ENCODE measurements at places on chromosomes 2 and 18.

DNA sequence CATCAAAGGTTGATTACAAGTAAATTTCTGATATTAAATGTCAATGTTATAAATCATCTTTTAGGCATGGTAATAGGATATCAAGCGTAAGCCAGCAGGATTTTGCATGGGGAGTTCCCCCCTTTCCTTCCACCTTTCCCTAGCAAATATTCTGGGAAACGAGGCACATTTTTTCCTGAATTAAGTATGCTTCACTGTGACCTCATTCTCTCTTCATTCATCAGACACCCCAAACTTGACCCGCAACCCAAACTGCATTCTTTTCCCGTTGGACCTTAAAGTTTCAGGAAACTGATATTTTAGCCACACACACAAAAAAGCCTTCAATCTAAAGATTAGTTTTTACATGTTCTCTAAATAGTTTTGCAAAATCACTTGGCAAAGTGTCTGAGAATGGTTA, 214.5 kb upstream of the CTAGE1 start:
- DNase-seq: no peak

DNA sequence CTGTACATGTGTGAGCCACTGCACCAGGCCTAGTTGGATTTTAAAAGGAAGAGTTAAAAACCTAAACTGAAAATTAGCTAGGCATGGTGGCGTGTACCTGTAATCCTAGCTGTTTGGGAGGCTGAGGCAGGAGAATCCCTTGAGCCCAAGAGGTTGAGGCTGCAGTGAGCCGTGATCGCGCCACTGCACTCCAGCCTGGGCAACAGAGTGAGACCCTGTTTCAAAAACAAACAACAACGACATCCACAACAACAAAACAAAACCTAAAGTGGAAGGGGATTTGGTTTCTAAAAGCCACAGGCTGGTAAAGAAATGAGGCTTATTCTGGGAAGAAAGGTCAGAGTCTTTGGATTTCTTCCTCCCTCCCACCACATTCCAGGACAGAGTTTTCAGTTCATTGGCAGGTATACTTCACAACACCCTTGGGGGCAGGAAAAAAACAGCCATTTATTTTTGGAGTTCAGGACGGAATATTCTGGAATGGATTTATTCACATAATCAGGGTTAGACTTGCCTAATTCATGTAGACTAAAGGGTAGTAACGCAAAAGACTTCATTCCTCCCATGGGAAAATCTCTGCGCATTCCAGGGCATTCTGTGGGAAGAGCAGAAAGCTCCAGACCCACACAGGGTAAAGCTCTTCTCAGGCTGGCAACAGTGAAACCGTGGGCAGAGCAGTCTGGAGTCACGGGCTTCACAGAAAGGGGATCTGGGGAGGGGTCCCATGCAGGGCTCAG, 34.9 kb downstream of the TEX44 start:
- no peak for DNase-seq

DNA sequence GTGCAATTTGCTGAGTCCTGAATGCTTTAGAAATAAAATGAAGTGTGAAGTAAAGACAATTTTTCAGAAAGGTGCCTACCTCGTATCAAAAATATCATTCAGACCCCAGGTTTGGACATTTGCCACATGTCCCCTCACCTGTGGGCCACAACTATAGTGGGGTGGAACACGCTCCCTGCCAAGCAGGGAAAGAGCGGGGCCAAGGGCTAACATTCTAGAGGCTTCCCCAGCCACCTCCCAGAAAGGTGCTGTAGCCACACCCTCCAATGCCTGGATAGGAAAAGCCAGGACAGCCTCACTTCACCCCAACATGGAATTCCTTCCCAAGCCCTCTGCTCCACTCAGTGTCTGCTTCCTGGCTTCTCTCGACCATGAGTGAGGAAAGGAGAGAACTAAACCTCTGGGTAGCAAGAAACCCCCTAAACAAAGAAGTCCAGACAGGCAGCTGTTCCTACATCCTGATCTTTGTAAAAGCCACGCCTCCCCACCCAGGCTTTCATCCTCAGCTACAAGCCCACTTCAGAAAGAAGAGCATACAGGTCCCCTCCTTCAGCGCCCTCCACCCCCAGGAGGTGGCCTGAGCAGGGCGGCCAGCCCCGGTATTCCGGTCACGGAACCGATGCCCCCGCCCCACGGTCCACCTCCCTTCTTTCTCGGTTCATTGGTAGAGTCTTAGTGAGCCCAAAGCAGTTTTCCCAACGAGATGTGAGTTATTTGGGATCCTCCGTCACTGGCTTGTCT, 2.1 kb downstream of the COL6A3 start:
- no peak for DNase-seq

GRCh38 chr2:152492911-152493310, 157.9 kb downstream of the FMNL2 start:
- no peak for DNase-seq

GRCh38 chr2:72007402-72007801, 140.3 kb downstream of the CYP26B1 start:
- no peak for DNase-seq

All from PC-3 (cell line).